ENCODE measurements at places on chromosomes 4 and X.
A peak's percentile ranks its signal among the peaks of the same experiment; 100 is the strongest.

GRCh38 chr4:142984871-142985585, 138.9 kb upstream of the INPP4B start:
- DNase-seq: no peak

DNA sequence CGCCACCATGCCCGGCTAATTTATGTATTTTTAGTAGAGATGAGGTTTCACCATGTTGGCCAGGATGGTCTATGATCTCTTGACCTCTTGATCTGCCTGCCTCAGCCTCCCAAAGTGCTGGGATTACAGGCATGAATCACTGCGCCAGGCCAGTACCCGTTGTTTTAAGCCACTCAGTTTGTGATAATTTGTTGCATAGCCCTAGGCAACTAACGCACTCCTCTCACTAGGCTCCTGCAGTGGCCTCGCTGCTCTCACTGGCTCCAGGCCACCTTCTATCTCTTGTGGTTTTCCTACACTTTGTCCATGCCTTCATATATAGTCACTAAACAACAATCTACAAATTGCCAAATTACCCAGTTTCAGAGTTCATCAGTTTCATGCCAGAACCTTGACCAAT, 58.1 kb downstream of the DCHS2 start:
- DNase-seq: no peak

DNA sequence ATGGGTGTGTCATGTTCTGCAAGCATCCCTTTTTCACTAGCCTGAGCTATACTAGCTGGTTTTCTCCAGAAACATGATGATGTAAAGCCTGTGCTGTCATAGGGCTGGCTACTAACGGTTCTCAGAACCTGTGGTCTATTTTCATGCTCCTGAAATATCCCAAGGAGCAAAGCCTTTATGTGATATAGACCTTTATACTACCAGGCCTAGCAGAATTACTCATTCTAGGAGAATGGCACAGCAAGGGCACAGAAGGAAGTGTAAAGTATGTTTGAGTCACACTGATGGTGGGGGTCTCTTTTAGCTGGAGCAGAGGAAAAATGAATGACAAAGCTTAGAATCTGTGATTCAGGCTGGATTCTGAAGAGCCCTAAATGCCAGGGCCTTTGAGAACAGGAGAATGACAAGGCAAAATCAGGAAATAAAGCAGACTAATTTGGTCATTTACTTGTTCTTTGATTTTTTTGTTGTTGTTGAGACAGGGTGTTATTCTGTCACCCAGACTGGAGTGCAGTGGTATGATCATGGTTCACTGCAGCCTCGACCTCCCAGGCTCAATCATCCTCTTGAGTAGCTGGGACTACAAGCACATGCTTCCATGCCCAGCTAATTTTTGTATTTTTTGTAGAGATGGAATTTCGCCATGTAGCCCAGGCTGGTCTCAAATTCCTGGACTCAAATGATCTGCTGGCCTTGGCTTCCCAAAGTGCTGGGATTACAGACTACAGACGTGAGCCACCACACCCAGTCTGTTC, 11.8 kb downstream of the TCEAL1 start:
- DNase-seq: no peak

DNA sequence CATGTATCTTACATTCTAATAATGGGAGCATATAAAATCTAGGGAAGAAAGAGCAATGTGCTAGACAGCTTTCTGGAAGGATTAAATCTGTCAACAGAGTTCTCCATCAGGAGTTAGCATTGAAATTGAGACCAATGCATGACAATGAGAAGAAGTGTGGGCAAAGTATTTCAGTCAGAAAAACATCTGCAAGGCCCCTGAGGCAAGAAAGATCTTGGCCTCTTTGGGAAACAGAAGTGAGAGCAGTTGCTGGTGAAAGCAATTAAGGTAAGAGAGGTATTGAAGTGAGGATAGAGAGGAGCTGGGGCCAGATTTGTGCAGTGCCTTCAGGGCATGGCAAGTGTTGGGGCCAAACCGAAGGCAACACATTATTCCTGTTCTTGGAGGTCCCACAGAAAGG, 999.1 kb downstream of the STPG2 start:
- DNase-seq: no peak

- DNase-seq: no peak
Measured at GRCh38 chr4:47786958-47787370, 50.9 kb downstream of the CORIN start.

DNA sequence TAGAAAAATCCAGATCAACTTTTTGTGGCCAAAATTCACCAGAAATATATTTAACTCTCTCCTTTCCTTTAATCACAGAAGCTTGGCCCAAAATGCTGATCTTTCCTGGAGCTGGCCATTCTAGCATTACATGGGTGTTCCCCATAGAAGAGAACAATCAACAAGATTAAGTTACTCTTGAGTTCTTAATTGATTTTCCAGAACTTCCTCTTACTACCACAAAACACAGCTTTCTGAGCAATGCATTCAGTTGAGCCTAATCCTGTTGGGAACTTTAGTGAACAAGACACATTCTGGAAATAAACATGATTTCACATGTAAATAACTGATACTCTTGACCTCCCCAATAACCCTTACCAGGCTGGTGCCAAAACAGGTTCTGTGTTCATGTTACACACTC, 45.4 kb upstream of the STIM2 start:
- no peak for DNase-seq

DNA sequence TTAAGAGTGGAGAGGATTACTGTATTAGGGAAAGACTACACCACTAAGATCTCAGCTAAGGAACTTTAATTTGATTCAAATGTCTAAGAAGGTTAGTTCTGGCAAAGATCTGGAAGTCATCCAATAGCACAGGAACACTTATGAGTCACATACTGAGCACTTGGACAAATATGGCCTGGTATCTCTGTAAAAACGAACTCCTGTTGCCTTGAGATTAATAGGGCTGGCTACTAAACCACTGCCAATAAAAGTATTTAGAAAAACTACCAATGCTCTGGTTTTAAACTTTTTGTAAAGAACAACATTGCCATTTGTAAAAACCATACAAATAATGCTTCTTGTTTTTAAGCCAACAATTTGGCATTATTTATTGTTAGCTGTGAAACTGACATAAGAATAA, 70.5 kb downstream of the SEC24D start:
- no peak for DNase-seq

DNA sequence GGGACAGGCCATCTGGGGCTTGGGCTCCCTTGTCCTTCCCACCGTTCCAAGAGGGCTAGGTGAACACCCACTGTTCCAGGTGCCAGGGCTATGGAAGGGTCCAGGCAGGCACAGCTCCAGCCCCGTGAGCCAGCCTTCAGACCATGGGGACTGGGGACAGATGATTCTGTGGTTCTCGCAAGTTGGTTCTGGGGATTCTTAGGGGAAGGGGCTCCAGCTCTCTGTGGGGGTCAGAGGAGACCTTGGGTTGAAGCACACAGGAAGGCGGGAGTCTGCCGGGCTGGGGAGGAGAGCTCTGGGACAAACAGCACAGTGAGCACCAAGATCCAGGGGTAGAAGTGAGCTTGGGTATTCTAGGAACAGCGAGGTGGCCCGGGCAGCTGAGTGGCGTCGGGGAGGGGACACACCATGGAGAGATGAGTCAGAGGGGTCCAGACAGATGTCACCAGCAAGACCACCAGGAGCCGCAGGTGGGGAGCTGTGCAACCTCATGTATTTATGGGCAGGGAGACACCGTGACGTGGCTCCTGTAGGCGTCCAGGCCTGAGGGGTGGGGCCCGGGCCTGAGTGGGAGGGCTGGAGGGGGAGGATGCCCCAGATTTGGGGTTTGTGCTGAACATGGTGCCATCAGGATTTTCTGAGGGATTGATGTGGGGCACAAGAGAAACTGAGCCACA, 48.8 kb upstream of the HMX1 start:
- no peak for DNase-seq

GRCh38 chr4:67456577-67457196, 88.6 kb downstream of the CENPC start:
- no peak for DNase-seq

DNA sequence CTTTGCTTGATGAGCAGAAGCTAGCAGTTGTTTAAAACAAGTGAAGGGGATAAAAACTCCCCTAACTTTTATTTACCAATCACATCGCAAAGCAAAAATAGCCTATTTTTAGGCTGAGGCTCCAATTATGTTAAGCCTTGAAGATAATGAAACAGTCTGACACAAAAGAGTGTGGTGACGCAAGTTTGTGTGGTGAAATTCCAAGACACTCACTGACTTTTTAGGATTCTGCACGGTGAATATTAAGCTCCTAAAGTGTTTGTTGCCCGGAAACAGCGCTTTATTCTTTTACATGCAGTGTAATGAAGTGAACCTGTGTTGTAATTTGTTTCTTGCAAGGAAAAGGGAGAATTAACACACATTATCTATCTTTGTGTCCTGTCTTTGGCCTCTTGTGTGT, 74.8 kb downstream of the POLA1 start:
- DNase-seq: no peak

GRCh38 chrX:141176586-141177451, at the start of gene LDOC1:
TSS of gene LDOC1 (minus strand) at chrX:141177129. CDS start at chrX:141177021, 108 bp downstream.
- peak; percentile 54 for DNase-seq

GRCh38 chr4:21991050-21991449, 42.5 kb upstream of the KCNIP4 start:
- DNase-seq: no peak

- no peak for DNase-seq
Measured at GRCh38 chr4:107182347-107182746, 146.2 kb upstream of the DKK2 start.

- DNase-seq: peak; percentile 15
Measured at GRCh38 chr4:125314676-125315575, at the start of gene FAT4. TSS of gene FAT4 (plus strand) at chr4:125314955. CDS start at chr4:125316412, 1,457 bp downstream.

Measured in activated gamma-delta T cell treated with Interleukin-2 at 50 U/mL for 16 hours (primary cell).